ENCODE measurements at places on chromosomes 2 and 18. TPM values are rescaled to one million over a fixed set of nuclear protein-coding genes. Genes with fewer than 3 reads are reported as not detected.

PLCD4 gene
- 1.0 TPM for total RNA-seq

PTPRN gene
- 0.38 TPM for total RNA-seq

STPG4 gene
- total RNA-seq = not detected

- no peak for DNase-seq
- no peaks in the 10 kb centered on the region for H3K27me3 ChIP-seq
- no peak overlapping the region for H3K4me3 ChIP-seq
- H3K4me1 ChIP-seq = no peaks in the 10 kb centered on the region
- H3K36me3 ChIP-seq = no peaks in the 10 kb centered on the region
Measured at GRCh38 chr2:51068237-51068636, 36.3 kb upstream of the NRXN1 start.

DNA sequence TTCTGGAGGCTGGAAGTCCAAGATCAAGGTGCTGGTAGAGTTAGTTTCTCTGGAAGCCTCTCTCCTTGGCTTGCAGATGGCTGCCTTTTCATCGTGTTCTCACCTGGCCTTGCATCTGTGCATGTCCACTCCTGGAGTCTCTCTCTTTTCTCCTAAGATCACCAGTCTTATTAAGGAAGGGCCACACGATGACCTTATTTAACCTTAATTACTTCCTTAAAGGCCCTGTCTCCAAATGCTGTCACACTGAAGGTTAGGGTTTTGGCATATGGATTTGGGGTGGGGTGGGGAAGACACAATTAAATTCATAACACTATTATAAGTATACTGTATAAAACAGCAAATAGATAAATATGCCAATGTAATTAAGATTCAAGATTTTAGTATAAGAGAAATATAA is 402.4 kb upstream of the HS6ST1 start:
- H3K4me1 ChIP-seq = peaks cover 3% of the 10 kb centered on the region
- no peaks in the 10 kb centered on the region for H3K36me3 ChIP-seq
- H3K4me3 ChIP-seq = no peak overlapping the region
- H3K27ac ChIP-seq = no peak overlapping the region

DNA sequence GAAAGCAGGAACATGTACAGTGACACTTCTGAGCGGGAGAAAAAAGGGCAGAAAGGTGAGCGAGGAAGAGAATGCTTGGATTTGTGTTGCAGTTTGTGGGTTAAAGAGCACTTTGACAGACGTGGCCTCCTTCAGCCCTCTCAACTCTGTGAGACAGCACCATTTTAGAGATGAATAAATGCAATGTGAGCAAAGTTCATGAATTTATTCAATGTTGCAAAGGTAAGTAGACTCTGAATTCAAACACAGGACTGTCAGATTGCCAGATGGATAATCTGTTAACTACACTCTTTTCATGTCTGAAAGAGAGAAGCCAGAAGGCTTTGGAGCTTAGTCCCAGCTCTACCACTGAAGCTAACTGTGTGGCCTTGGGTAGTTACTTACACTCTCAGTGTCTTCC is 47.7 kb downstream of the BOD1L2 start:
- H3K36me3 ChIP-seq = no peaks in the 10 kb centered on the region
- H3K27ac ChIP-seq = no peak overlapping the region
- peaks cover 5% of the 10 kb centered on the region for H3K27me3 ChIP-seq
- H3K4me1 ChIP-seq = no peaks in the 10 kb centered on the region
- DNase-seq = no peak

TEX44 gene
- not detected for total RNA-seq

Measured in mesothelial cell of epicardium (in vitro differentiated cells).